Stimulated activated CD8-positive, alpha-beta memory T cell treated with anti-CD3 and anti-CD28 coated beads, Interleukin-4, amount 100 ng/mL, for 1 hour (primary cell): ENCODE measurements at places on chromosomes 16 and 17.

DNA sequence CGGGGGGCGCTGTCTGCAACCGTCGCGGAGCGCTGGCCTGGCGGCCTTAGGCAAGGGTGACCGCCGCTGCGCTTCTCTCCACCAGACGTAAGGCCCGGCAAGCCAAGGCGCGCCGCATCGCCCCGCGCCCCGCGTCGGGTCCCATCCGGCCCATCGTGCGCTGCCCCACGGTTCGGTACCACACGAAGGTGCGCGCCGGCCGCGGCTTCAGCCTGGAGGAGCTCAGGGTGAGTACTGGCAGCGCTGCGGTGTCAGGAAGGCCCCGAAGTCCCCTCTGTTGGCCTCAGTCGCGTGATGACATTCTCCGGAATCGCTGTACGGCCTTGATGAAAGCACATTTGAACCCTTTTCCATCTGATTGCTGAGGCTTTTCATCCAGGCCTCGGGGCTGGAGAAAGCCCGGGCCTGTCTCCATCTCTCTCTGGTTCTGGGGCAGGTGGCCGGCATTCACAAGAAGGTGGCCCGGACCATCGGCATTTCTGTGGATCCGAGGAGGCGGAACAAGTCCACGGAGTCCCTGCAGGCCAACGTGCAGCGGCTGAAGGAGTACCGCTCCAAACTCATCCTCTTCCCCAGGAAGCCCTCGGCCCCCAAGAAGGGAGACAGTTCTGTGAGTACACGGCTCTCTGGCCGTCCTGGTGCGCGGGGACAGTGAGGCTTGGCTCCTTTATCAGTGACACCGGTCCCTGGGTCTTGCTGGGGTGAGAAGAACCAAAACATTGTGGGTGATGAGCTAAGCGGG is 831 bp downstream of the RPL13 start:
- no peak for DNase-seq

GRCh38 chr16:4989391-4990006 is 31.4 kb downstream of the SEC14L5 start:
- DNase-seq = no peak

GRCh38 chr17:61132524-61132923 is 267.1 kb upstream of the TBX2 start:
- no peak for DNase-seq

GRCh38 chr16:22018559-22018958 is 10.6 kb downstream of the MOSMO start:
- no peak for DNase-seq

DNA sequence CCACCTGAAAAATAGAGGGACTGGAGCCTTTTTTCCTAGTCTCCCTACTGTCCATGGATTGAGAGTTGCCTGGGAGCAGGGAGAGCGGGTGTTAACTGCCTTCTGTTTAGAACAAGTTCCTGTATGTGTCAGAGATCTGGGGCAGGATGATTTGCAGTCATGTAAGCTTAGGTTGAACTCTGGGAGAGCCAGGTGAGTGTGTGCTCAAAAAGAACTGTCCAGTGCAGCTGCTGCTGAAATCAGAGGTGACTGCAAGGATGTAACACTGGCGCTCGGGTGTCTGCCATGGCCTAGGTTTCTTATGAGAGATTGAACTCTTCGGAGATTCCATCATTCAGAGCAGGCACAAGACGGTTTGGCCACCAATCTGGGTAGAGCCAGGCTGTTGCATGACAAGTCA is 432.5 kb downstream of the CDH13 start:
- DNase-seq = no peak

DNA sequence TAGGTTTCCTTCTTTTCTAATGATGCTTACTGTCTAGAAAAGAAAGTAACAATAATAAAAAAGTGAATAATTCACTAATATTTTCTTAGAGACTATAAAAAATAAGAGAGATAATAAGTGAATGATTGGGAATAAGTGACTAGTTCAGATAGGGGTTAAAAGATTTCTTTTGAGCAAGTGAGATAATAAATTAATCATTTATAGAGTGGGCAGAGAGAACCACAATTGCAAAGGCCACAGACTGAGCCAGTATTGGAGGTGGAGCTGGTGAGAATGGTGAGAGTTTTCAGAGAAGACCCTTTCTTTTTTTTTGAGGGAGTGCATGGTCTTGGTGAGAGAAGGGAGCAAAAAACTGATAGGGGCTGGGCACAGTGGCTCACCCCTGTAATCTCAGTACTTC is 159.1 kb upstream of the SALL1 start:
- DNase-seq = no peak
